ENCODE measurements at places on chromosomes 7 and 10.

- no peak for DNase-seq
Measured at GRCh38 chr7:151139071-151139790, 28.3 kb downstream of the GBX1 start.

- no peak for DNase-seq
Measured at GRCh38 chr7:139362302-139362701, 2.6 kb downstream of the LUC7L2 start.

DNA sequence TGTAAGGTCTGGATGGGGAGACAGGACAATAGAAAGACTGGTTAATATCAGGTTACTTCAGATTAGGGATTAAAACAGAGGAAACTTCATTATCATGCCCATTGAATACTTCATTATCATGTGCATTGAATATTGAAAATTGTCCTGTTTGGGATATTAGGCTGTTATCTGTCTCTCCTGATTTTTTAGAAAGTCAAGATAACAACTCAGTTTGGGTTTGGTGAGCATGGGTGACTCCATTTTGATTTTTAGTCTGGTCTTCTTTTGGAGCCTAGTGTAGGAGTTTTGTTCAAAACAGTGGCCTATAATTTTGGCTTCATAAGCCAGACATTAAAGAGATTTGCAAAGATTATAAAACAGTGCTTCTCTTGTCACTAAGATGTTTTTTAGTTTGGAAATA is 95.5 kb downstream of the ADK start:
- no peak for DNase-seq

- DNase-seq: no peak
Measured at GRCh38 chr7:90931986-90932916, 332.0 kb upstream of the FZD1 start.

- no peak for DNase-seq
Measured at GRCh38 chr7:42742318-42742717, 169.6 kb downstream of the C7orf25 start.

GRCh38 chr7:91043924-91044645 is 220.1 kb upstream of the FZD1 start:
- DNase-seq: no peak

- DNase-seq: peak; percentile 45
Measured at GRCh38 chr7:87369216-87369615, 23.8 kb downstream of the CROT start.

All from CD8-positive, alpha-beta T cell (primary cell).